MV-4-11 (cell line): ENCODE measurements at places on chromosomes 4 and X.

- DNase-seq = no peak
Observed at GRCh38 chr4:94934201-94934600, 176.4 kb downstream of the BMPR1B start.

- DNase-seq = no peak
Observed at GRCh38 chr4:140157341-140157740, 3.4 kb upstream of the MAML3 start.

DNA sequence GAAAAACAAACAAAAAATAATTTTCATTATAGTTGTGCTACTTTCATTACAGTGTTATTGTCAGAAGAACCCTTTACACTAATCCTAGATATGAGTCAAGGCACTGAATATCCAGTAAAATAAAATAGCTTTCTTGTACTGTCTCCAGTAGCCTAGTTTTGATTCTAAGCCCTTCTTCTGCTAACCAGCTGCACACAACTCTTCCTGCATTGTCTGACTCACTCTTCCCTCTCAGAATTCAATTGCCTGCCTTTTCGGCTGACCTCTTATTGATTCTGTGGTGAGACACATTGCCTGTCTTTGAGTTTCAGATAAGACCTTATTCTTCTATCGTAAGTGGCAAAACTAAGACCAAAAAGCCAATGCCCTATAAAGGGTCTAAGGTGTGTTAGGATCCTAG lies 26.7 kb upstream of the PCDH18 start:
- no peak for DNase-seq

DNA sequence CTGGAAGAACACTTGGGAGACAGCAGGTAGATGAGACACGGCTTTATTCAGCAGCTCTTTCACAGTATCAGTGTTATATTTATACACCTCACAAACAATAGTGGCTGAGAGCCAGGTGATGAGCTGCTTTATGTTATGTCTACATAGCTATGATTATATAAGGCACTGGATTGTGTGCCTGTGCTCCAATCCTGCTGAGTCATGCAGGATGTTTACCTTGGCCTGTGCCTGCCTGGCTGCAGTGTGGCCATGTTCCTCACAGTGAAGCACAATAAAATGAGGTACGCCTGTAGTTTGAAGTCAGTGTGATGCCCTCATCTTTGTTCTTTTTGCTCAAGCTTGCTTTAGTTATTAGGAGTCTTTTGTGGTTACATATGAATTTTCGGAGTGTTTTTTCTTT lies 31.3 kb downstream of the CXCL13 start:
- no peak for DNase-seq

GRCh38 chrX:139834879-139835278 lies 98.0 kb downstream of the ATP11C start:
- no peak for DNase-seq

GRCh38 chrX:68694435-68695205 lies 47.2 kb downstream of the STARD8 start:
- DNase-seq = no peak
